ENCODE measurements at places on chromosomes 7 and 10.

DNA sequence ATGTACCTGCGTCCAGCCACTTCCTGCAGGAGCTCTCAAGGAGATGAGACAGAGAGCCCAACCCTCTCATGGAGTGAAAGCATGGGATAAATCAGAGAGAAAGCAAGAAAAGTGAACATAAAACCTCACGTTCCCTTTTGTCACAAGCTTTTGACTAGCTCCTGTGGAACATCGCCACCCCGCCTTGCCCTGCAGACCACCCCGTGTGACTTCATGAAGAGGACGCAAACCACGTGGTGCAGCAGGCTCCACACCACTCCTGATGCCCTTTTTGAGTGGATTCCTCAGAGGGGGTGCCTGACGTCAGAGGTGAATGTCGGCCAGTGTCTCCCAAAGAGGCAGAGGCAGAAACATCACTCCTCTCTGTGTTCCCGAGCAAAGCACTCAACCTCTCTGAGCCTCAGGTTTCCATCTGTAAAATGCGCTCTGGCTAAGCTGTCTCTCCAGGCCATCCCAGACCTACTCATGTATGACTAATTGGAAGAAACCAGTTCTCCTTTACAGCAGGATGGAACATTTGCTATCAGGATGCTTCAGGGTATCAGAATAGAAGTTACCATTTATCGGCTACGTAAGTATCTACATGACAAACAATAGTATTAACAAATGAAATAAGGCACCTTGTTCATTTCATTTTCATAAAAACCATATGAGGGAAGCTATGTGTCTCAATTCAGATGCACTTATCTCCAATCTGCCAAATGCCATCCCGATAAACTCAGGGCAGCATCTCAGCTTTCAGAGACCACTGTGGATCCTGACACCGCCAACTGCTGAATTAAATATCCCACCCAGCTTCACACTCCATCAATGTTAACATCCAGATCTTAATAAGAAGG, 5.3 kb downstream of the ZNF488 start:
- no peak for DNase-seq

GRCh38 chr7:155333346-155334234, 35.9 kb downstream of the INSIG1 start:
- DNase-seq = no peak

DNA sequence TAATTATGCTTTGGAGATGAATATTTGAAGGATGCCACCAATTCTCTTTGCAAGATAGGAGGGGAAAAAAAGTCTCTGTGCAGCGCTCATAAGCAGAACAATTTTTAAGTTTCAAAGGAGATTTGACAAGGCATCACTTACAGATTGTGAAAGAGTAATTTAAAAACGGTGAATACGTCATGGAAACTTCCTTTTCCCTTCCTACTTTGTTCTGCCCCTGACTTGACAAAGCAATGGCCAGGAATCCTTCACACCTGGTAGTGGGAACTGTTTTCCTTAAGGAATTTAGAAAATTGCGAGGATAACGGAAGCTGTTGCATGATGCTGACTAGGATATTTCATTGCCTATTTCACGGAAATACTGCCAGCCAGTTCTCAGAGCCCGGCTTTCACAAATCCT, 16.7 kb downstream of the FAM107B start:
- DNase-seq = no peak

GRCh38 chr7:105721571-105722104, 140.3 kb upstream of the EFCAB10 start:
- DNase-seq = no peak

DNA sequence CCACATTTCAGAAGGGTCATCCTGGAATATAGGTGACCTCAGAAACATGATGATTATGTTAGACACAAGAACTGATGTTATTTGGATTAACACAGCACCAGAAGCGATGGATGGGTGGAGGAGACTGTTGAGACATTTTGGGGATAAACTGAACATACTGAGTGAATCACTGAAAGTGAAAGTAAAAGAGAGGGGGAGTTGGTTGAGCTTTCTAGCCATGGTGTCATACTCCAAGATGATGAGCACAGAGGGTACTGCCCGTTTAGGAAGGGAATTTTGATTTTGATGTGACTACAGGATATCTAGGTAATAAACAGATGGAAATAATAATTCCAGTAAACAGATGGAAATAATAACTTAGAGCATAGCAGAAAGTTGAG, 248.0 kb upstream of the NPY start:
- DNase-seq = no peak

DNA sequence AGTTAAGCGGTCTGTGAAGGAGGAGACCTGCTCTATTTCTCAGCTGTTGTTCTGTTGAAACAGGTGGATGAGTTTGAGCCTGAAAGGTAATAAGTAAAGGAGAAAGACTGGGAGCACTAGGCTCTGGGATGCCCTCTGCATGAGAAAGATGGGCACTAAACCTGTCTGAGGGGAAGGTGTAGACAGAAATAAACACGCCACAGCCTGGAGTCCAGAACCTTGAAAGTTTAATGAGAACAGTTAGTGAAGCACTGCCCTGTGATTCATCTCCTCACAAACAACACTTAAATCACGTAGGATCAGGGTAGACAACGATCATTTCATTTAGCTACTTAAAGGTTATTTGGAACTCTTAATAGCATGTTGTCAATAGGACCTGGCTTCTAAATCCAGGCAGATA, 193.1 kb downstream of the PHTF2 start:
- DNase-seq = no peak

- DNase-seq = no peak
Measured at GRCh38 chr10:13740461-13740860, 153.7 kb downstream of the PRPF18 start.
